NCI-H446 treated with DMSO at 0.1 percent for 48 hours (cell line): ENCODE measurements at places on chromosomes 1 and 21.

DNA sequence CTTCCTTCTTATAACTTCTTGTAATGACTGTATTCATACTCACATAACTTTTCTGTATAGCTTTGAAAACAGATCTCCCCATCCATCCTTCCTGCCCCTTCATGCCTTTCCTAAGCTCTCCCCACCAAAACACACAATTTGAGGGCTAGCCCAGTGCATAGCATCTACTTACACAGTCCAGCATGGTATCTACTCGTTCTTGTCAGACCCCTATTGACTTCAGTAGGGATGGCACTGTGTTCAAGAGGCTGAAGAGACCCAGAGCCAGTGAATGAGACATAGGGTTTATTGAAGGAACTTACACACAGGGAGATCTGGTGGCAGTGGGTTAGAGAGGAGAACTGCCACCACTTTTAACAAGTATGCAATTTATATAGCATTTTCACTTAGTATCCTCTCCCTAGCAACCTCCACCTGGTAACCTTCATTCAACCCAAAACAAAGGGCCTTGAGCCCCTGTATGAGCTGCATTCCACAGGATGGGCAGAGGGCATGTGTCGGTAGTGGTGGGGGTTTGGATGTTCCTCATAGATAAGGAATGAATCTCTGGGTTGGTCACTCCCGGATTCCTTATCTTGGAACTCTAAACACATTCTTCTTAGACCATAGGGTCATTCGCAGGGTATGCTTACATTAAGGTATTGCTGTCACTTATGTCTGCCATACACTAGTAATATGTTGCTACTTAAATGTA is 64.9 kb upstream of the GNG12 start:
- DNase-seq, result no peak

DNA sequence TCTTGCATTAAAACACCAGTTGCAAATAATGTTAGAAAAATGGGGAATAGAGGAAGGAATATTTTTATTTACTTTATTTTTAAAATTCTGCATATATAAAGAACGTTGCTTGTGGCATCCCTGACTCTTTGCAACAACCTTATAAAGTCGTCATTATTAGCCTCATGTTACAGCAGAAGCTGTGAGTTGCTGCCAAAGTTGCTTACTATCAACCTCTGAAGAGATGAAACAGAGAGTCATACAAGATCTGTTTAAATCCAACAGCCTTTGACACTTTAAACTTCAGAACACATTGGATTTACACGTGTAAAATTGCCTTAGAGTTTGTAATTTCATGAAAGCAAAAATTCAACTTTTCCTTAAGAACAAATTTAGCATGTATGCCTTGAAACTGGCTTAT is 221.9 kb downstream of the MRPL39 start:
- DNase-seq, result no peak

GRCh38 chr1:74652711-74653139 is 20.9 kb downstream of the ERICH3 start:
- DNase-seq, result no peak

GRCh38 chr1:84539972-84540371 is 33.6 kb upstream of the GNG5 start:
- DNase-seq, result no peak

- no peak for DNase-seq
Observed at GRCh38 chr1:28470146-28470545, 35.7 kb upstream of the RCC1 start.

DNA sequence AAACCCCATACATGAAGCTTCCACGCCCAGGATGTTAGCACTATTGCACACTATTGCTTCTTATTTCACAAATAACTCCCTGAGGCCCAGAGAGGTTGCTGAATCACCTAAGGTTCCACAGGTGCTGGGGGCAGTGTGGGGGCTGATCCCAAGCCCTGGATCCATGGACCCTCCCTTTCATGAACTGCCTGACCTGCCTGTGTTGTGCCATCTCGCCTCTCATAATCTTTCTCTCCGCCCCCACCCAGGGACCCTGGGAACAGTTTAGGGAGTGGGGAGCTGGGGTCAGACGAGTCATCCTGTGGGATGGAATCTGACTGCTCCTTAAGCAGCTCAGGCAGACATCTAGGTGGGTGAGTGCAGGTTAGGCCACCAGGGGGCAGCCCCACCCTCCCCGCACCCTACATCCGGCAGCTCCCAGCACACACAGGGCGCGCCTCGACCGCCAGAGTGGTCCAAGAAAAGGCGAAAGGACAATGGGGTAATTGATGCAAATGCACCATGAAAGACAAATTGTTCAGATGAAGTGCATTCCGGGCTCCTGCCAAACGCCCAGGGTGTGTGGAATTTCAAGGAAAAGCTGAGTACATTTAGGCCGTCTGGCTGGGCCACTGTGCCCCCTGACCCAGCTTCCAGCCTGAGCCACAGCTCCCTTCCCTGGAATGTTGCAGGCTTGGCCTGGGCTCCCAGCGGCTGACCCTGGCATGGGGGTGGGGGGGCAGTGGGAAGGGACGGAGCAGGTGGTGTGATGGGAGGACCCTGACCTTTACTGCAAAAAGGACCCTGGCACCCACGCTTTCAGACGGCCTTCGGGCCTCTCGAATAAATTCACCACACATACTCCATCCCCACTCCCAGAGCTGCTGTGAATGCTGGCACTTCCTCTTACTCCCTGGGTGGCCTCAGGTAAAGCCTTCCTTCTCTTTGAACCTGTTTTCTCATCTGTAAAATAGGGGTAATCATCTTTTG is 20.8 kb downstream of the PHLDA3 start:
- DNase-seq, result no peak

DNA sequence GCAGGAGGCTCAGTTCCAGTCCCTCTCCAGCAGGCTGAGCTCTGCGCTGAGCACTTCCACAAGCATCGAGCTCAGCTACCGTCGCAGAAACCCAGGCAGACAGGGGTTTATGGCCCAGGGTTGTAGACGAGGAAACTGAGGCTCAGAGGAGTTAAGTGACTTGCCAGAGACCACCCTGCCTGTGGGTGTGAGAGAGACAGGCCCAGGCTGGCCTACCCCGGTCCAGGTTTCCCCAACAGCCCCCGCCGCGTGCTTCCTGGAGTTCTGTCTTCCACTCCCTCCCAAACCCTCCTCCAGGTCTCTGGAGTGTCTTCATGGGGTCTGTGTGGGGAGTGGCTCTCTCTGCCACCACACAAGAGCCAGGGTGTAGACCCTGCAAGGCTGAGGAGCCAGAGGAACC is 615.9 kb downstream of the PTPRU start:
- DNase-seq, result no peak

DNA sequence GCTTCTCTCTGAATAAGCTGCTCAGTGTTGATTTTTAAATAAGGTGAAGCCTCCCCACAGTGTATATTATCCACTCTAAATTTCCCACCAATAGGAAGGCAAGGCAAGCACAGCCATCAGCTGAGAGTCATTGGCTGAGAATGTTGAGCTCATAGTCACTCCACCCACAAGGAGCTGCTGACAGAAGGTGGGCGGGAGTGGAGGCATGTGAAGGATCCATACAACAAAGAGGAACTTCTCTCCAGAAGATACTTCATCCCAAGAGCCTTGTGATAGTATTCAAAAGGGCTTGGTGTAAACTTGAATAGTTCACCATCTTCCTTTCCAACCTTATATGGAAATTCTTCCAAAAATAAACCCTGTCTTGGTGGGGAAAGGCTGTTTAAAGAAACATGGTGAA is 42.8 kb downstream of the SAMD13 start:
- DNase-seq, result no peak

- DNase-seq, result no peak
Observed at GRCh38 chr21:26686278-26686677, 113.2 kb upstream of the CYYR1 start.

DNA sequence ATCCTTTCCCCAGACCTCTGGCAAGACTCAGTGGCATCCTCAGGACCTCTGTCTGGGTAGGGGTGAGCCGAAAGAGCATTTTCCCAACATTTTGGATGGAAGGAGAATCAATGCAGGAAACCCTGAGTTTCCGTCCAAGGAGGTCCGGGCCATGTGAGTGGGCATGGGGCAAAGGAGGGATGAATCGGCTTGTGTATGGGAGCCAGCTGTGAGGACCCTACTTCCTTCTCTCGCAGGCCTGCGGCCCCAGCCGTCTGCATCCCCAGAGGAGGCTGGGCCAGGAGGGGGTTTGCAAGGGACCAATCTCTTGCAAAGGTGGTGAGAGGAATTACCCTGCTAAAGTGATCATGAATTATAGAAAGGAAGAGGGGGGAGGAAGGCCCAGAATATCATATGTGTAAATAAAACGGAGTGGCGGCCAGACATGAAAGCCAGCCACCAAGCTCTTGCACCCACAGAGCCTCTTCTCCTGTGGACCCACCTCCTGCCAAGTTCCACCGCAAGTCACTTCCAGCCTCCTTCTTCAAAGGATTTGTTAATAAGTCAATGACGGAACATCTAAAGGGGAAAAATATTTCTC is 48.2 kb upstream of the POU3F1 start:
- no peak for DNase-seq

GRCh38 chr1:54325284-54325683 is 80.9 kb downstream of the SSBP3 start:
- no peak for DNase-seq

DNA sequence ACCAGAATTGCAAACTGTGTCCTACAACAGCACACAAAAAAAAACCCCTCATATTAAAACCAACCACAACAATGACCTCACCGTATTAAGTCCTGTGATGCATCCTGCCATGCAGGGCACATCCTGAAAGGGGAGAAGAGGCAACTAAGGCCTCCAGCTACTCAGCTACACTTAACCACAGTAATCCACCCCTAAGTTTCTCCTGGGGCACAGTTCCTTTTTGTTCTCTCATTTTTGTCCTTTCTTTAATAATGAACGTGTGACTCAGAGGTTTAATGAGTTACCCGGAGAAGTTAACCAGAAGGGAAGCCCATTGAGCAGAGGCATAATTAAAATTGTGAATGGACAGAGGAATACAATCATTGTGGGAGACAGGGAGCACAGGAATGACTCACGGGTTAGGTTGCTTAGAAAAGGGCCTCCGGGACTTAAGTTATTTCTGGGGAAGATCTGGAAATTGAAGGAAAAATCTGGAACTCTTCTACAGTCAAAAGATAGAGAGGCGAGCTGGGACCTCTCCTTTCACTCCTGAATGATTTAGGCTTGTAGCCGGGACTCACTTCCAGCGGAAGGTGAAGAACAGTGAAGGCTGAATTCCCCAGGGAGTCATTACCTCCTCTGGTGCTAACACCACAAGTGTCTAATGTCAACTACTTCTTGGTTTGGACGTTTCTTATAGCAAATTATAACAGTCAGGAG is 36.9 kb upstream of the HIVEP3 start:
- DNase-seq, result no peak

DNA sequence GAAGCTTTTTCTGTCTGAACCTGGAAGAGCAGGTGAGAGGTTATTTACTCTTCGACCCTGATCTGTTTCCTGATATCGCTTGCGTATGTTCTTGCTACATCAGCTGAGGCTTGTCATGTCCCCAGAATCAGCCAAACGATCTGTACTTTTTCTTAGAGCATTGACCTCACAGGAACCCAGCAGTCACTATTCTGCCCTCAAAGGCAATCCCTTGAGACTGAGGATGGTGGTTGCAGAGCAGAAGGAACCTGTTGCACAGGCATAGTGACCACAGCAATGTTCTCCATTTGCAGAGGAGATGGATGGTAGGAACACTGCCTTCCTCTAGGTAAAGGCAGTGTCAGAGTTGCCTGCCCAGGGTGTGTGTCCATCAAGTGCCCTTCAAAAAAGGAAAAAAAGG is 11.3 kb upstream of the LACTBL1 start:
- no peak for DNase-seq

GRCh38 chr1:1427106-1427819 is 6.2 kb upstream of the ANKRD65 start:
- DNase-seq, result no peak

DNA sequence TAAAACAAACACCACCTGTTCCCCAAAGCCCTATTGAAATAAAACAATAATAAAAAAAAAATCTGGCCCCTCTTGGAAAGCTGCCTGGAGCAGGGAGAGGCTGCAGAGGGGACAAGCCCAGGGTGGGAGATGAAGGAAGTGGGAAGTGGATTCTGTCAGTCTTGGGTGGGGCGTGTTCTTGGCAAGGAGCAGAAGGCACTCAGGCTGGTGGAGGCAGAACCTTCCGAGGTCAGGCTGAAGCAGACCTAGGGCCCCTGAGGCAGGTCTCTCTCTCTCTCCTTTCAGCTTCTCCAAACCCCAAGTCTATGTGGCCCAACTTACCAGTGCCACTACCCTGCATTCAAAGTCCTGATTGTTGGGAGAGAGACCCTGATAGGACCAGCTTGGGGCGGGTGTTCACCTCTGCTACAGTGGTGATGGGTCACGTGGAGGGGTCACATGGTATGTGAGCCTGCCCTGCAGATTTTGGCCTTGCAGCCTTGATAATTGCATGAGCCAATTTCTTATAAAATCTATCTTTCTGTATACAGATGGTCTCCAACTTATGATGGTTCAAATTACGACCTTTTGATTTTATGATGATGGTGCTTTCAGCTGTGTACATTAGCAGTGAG is 145.4 kb upstream of the C1orf174 start:
- DNase-seq, result no peak

- no peak for DNase-seq
Observed at GRCh38 chr1:27823784-27824183, 6.8 kb upstream of the PPP1R8 start.

GRCh38 chr1:170267317-170267716 is 121.6 kb downstream of the NTMT2 start:
- no peak for DNase-seq

DNA sequence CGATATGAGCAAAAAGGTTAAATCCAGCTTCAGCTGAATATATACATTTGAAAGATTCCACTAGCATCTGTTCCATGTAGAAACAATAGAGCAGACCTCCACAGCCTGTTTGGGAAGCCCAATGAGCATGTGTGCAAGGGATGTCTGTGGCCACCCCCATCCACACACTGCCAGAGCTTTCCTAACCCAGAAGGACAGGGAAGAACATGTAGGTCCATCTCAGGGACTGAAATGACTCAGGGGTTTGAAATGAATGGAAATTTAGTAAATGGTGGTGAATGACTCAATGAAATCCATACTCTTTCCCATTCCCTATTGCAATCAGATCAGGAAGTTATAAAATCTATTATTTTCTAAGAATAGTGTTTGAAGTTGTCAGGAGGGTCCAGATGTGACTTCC is 397.2 kb downstream of the DUSP10 start:
- DNase-seq, result no peak

GRCh38 chr21:32494934-32495709 is 82.6 kb downstream of the EVA1C start:
- DNase-seq, result no peak
